Cardiac septum (tissue), 1 donor: ENCODE measurements at places on chromosomes 2 and 18.

DNA sequence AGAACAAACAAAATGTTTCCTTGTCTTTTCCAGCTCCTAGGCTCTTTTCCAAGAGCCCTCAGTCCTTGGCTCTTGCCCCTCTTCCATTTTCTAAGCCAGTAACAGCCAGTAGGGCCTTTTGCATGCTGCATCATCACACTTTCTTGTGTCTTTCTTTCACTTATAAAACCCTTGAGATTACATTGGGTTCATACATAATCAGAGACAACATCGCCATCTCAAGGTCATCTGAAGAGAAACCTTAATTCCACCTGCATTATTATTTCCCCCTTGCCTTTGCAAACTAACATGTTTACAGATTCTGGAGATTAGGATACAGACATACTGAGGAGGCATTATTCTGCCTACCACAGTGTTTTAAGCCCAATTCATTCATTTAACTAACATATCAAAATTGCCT is 697.3 kb downstream of the TRIB2 start:
- DNase-seq, result no peak

GRCh38 chr18:42882122-42882521 is 233.4 kb downstream of the RIT2 start:
- no peak for DNase-seq

DNA sequence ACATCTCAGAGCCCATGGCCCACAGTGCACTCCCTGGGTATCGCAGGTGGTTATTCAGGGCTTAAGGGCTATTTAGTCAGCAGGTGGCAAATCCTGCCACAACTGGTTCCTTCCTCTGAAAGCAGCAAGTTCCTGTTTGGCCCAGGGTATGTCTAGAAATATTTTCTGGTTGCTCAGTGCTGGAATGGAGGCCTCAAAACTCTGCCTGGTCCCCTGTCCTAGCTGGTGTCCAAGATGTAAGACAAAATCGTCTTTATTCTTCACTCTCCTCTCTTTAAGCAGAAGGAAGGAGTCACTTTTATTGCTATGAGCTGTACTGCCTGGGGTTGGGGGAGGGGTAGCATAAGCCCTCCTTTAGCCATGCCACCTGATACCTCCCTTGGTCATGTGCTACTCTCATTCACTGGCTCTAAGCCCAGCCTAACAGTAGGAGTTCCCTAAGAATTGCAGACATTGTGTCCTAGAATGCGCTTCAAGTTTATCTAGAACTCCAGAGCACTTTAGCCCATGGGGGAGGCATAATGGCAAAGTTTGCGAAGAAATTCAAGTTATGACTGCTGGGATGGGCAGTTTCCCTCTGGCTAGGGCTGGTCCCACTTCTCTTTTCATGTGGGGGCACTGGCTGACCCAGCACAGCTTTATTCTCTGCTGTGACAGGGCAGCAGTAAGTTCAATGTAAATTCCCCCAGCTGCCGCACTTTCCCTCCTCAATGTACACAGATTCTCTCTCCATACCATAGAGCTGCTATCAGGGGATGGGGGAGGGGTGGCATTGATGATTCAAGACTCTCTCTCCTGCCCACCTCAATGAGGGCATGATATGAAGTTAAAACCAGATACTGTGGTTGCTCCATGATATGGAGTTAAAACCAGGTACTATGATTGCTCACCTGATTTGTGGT is 27.1 kb upstream of the CWC22 start:
- no peak for DNase-seq

DNA sequence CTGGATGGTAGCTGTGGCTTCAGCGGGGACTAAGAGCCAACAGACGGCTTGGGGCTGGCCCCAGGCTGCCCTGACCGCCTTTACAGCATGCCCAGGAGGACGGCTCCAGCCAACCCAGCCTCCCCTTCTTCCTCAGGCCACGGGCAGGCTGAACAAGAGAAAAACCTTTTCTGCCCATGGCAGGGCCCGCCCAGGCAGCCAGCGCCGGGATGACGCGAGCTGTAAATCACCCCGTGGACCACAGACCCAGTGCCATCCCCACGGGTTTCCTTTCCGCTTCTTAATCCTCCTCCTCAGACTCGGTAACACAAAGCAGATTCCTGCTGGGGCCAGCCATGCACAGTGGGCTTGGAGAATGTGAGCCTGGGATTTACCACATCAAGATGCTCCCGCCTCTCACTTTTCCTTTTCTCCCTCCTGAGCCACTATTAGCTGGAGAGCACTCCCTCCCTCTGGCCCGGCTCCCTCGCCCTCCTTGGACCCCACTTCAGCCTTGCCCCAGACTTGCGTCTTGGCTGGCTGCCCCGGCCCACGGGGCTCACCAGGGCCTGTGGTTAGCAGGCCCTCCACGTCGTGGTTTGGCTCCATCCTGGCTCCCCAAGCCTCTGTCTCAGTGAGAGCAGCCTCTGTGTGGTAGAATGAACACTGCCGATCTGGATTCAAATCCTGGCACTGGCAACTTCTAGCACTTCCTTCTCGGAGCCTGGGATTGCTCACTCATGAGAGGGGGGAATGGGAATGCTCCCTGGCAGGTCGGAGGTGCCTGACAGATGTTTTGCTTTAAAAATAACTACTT is 31.4 kb downstream of the ATOH8 start:
- DNase-seq, result no peak

DNA sequence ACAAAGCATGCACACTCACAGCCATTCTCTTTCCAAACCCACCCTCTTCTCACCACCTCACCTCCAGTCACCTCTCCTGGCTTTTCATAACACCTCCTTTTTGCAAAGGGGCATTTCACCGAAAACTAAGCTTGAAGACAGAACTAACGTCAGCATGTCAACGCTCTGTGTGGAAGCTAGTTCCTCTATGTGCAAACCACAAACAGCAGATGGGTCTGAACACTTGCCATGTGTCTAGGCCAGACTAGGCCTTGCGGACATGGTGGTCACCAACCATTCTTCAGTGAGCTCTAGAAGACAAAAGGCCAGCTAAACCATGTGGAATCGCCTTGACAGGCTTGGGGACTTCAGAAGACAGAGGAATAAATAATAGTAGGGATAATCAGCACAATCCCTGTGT is 148.5 kb downstream of the TXNL1 start:
- no peak for DNase-seq

- DNase-seq, result no peak
Observed at GRCh38 chr2:30612371-30612770, 165.3 kb downstream of the LCLAT1 start.

DNA sequence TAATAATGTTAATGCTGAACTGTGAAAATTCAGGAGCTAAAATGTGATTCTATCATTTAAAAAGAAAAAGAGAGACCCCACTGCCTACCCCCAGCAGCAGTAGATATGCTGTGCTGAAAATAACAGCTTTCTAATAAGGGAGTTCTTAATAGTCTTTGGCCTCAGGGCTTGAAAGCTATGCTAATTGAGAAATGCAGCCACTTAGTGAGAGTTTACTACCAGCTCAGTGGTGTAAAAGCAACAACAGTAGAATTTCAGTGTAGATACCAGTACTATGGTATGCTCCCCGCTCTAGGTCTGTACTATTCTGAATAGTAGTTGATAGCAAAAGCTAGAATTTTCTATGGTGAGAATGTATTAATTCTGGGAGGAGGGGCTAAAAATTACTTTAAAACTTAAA is 303.1 kb upstream of the VWC2L start:
- no peak for DNase-seq

DNA sequence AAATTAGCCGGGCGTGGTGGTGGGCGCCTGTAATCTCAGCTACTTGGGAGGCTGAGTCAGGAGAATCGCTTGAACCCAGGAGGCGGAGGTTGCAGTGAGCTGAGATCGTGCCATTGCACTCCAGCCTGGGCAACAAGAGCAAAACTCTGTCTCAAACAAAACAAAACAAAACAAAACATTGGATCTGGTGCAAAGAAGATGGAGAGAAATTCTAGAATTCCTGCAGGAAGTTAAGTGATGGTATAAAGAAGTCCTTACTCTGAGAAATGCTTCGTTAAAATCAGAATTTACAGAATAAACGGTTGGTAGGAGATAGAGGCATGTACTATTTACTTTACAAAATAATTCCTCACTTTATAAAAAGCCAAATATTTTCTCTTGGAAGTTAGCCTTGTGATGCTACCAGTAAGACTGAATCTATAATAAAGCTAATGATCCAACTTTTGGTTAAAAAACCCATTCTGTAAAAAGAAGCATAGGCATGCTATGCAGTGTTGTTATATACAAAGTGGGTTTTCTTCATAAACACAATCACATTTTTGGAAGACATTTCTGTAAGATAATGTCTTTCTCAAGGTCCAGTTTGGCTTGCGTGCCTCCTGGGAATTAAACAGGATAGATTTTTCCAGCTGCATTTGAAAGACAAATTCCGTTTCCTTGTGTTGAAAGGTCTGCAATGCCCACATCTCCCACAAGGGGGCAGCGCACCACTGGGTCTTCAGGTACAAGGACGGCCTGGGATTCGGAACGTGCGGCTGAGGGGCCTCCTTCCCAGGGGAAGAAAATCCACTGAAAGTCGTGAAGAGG is 35.6 kb upstream of the PNO1 start:
- DNase-seq, result peak; percentile 91

GRCh38 chr2:54482715-54483114 is 26.6 kb downstream of the SPTBN1 start:
- no peak for DNase-seq

GRCh38 chr2:101057051-101057933 is 55.2 kb downstream of the RPL31 start:
- DNase-seq, result peak; percentile 5

- DNase-seq, result no peak
Observed at GRCh38 chr2:139217641-139218040, 437.5 kb upstream of the NXPH2 start.

DNA sequence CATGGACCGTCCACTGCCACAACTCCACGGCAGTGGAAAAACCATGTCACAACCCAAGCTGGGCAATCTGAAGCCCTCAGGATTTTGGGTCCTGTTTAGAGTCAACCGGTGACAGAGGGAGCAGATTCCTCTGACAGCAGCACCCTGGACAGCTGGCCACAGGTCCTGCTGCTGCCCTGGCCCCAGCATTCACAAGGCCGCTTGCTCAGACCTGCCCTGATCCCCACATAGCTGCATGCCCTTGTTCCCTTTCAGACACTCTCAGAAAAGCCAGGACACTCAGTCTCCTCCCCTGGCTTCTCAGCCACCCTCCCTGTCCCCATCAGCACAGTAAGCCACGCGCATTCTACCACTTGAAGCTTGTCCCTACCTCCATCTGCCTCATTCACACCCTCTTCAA is 1.6 kb downstream of the COPS9 start:
- no peak for DNase-seq

DNA sequence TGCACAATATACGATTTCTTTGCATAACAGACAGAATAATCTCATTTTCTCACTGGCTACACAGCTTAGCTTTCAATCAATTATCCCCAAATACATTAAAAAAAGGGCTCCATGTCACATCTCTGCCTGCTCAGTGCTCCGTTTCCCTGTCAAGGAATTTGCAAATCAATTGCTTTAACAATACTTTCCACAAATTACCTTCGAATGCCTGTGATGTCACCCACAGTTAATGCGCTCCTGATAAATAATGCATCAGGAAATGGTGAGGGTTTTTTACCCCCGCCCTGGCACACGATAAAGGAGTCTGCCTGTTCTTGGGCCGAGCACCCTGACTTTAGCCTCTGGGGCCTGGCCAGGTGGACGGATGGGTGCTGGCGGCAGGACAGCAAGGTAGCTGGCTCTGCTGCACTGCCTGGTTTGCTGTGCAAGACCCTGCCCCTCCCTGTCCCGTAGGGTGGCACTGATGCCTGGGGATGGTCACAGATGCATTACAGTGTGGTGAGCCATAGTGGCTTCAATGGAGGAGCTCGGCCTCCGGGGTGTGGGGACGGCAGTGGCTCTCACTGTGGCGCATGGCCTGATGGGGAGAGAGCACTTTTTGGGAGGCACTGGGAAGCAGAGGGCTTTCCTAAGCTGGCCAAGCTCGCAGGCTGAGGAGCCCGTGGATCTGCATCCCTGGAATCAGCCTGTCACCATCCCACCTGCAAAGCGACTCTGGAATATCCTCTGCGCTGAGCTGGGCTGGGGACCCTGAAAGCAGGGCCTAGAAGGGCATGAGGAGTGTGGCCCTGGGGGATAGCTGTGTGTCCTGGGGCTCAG is 88.3 kb upstream of the HS6ST1 start:
- peak; percentile 50 for DNase-seq

GRCh38 chr18:70154591-70155194 is 50.8 kb downstream of the RTTN start:
- no peak for DNase-seq

DNA sequence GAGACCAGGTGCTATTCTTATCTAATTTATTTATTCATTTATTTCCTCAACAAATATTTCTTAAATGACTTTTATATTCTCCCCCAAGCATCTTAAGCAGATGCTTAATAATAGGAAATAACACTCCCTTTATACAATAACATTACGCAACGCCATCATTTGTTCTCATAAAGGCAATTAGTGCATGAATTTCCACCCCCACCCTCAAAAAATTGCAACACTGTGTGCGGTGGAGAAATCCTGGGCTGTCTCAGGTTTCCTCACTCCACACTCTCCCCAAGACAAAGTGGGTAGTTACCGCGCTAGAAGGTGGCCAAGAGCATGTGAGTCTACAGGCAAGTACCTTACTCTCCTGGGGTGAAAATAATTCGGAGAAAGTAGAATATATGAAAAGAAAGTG is 37.0 kb upstream of the CTDP1 start:
- DNase-seq, result no peak

- DNase-seq, result peak; percentile 89
Observed at GRCh38 chr2:217887841-217888701, 114.7 kb downstream of the TNS1 start.

DNA sequence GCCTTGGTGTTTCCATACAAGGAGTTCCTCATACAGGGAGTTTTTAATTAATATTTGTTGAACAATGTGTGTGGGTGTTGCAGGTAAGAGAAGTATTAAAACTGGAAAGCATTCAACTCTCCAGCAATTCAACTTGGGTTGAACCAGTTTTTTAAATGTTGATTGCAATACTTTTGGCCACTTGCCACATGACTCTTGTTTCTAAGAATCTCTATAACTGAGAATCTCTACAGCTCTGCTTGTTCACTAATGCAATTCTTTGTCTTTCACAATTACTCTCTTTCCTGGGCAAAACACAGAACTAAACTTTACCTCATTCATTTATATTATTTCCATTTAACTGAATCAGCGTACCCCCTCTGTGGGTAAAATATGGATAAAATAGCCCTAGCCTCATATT is 429.4 kb downstream of the ARHGAP15 start:
- DNase-seq, result no peak

GRCh38 chr18:68399721-68400120 is 315.2 kb downstream of the TMX3 start:
- DNase-seq, result no peak

DNA sequence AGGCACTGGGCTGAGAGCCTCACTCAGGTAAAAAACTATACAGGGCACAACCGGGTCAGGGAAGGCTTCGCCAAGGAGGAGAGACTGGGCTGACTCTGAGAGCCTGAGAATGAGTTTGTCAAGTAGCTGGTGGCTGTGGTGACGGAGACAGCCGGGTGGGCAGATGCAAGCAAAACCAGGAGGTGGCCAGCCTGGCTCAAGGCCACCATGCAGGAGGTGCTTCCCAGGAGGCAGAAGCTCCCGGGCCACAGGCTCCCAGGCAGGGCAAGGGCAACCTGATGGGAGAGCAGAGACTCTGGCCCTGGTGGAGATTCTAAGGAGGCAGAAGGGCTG is 2.9 kb upstream of the INHBB start:
- no peak for DNase-seq

- DNase-seq, result no peak
Observed at GRCh38 chr2:134668821-134669220, 50.0 kb downstream of the TMEM163 start.
